ENCODE measurements at places on chromosomes 2 and 18.

DNA sequence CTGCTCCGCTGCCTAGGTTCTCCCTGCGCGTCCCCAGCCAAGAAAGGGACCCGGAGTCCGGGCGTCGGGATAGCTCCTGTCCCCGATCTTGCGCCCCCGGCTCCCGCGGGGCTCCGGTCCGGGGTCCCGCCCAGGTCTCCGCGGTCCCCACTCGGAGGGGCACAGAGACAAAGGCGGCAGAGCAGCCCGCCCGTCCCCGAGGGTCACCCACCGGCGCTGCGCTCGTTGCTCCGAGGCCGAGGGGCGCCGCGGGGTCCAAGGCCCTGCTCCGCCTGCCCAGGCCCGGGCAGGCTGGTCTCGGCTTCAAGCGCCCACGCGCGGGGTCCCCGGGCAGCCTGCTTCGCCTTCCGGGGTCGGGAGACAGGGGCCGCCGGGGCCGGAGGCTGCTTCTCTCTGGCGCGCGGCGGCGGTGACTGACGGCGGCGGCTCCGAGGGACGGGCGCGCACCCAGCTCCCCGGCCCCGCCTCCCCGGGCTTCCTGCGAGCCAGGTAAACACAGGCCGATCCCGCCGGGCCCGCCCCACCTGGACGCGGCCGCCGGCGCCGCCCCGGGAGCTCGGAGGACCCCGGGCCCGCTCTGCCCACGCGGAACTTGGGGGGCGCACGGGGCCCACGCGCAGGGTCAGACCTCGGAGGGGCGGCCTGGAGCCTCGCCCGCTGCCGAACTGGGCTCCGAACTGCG, at the start of gene MBP:
TSS of gene MBP (minus strand) at position 415 of the 682 bp plus-strand sequence. CDS start 27,522 bp downstream, outside the sequence.
- DNase-seq, result peak; percentile 71

- DNase-seq, result no peak
These were observed 185.7 kb downstream of the MTCL1 start for GRCh38 chr18:8890957-8891464.

DNA sequence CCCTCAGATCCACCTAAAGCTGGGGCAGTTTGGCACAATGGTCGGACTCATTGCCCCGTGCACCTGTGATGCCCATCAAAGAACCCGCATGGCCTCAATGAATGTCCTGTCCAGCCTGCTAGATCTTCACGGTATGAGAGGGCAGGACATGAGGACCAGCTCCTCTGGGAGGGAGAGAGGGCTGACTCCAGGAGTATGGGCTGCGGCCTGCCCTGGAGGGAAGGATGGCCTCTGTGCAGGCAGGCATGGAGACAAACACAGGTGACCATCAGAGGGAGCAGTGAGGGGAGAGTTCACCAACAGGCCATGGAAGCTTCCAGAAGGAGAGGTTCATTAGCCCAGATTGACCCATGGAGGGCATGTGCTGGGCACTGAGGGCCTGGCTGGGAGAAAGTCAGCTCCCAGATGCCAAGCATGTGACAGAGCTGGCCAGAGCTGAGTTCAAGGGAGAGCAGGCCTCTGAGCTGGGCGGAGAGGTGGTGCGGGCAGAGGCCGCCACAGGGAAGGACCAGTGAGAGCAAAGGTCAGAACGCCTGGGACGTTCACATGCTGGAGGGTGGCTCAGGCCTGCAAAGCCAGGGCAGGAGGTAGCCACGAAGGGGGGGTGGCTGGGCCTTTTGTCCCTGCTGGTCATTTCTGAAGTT, 36.2 kb downstream of the HJURP start:
- DNase-seq, result no peak

DNA sequence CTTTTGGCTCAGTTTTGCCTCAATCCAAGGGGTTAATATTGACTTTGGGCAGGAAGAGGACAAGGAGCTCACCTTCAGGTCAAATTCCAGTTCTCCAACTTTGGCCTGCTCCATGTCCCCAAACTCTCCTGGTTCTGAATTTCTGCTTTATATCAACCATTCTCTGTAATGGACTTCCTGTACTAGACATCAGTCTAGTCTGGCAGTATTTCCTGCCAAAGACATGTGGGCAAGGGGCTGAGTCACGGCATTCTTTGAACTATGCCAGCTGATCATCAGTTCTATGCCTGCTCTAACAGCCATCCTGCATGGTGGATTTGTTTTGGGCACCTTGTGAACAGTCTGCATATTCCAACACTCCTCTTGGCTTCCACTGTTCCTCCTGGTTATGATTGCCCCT, 199.4 kb downstream of the ZEB2 start:
- no peak for DNase-seq

- no peak for DNase-seq
These were observed 158.8 kb upstream of the SMIM21 start for GRCh38 chr18:75586130-75586889.

GRCh38 chr2:158692372-158693103, 102.6 kb upstream of the DAPL1 start:
- no peak for DNase-seq

DNA sequence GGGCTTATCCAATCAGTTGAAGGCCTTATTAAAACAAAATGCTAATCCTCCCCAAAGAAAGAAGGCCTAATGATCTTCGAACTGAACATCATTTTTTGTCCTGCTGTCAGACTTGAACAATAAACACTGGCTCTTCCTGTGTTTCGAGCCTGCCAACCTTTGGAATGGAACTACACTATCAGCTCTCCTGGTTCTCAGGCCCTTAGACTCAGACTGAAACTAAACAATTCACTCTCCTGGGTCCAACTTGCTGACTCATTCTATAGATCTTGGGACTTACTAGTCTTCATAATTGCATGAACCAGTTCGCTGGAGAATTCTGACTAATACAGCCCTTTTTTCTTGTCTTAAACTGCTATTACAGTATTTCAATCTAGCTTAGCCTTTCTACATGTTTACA, 235.2 kb downstream of the LNPK start:
- no peak for DNase-seq

GRCh38 chr2:187749804-187750431, 195.7 kb upstream of the TFPI start:
- DNase-seq, result no peak

DNA sequence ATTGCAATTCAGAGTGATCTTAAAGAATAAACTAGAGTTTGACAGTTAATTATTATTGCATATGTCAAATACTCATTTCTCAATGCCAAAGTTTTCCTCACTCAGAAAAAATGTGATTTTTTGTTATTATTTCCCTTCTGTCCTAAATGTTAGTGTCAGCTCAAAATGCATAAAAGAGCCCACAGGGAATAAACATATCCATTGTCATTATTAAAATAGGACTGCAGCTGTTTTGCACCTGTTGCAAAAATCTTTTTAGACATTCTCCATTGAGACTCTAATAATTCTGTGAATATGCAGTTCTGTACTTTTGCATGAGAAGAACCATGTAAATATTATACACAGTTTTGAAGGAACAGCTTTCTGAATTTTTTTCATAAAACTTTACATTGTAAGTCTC, 540.0 kb upstream of the SLC39A10 start:
- no peak for DNase-seq

DNA sequence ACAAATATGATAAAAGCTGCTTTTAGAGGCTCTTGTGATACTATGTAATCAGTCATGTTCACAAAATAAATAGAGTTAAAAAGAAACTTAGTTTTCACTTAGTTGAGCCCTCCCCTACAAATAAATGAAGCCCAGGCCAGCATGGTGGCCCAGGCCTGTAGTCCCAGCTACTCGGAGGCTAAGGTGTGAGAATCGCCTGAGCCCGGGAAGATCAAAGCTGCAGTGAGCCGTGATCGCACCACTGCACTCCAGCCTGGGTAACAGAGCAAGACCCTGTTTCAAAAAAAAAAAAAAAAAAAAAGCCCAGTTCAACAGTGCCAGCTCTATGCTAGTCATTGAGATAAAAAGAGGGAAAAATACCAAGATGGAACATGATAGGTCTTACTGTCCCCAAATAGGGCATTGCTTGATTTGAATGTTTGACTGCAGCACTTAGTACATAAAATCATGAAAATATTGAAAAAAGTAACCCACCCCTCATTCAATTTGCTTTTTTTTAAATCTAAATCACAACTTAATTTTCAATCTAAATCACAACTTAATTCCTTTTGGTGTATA, 1.5 kb downstream of the ASNSD1 start:
- no peak for DNase-seq

DNA sequence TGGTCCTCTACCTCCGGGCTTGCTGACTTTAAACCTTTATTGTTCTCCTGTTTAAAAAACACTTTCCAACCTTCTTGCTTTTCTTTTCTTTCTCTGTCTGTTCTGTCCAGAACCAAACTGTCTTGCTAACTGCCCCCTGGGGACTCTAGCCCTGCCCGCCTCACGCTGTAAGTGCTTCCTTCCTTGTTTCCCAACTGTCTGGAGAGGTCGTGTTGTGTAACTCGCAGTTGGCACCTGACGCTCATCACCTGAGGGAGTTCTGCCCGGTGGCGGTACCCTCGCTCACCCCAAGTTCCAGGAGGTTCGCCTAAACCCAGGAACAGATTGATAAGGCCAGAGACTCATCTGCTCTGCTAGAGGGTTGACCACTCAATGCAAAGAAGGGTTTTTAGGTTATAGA, 123.4 kb downstream of the MTCL1 start:
- DNase-seq, result no peak

DNA sequence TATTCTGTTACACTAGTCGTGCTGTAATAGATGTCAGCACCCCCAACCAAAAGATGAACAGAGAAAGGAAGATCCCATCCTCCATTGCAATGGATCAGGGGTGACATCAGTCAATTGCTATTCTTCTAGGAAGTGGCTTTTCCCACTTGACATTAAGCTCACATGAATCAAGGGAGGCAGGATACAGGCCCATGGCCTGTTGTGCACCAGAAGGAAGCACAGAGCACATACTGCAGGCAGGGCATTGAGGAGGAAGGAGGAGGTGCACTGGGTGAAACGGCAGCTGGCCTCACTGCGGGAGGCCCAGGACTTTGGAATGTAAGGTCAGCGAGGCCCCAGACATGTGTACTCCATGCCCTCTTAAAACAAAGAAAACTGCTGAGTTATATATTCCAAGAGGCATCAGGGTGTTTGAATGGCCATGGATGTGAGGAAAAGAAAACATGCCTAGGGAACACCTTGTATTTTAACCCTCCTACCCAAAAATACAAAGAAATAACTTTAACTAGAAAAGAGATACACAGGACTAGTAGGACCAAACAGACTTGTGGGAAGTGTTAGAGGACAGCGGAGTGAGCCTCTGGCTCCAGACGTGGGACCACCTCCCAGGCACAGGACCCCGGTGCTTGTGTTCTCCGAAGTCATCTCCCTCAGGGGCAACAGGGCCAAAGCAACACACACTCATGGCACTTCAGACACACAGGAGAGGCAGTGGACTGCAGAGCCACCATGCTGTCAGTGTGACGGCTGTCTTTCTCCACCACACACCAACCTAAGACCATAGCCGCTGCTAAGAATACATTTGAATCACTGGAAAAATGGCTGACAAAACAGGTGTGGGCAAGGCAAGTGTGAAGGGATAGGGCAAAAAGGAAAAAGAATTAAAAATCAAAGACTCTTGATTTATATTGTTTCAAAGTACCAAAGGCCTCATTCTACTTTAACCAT, 51.4 kb upstream of the RIOK3 start:
- DNase-seq, result no peak

GRCh38 chr2:33289961-33290360, 186.5 kb upstream of the RASGRP3 start:
- DNase-seq, result no peak

DNA sequence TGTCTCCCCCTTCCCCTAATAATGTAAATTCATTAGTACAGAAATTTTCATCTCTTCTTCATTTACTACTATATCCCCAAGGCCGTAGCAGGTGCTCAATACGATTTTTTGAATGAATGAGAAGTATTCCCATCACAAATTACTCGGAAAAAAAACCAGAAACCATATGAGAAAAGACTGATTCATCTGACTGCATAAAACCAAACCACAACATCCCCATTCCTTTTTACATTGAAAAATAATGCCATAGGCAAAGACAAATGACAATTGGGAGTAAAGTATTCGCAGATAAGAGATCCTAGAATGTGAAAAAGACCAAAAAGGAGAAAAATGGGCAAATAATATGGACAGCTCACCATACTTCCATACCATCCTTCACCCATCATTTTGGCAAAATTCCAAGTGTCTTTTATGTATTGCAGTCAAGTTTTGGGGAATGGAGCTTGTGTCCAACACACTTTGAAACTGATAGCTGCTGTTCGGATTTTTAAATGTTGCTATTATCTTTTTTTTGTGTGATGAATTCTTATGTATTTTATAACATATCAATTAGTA, 1.5 kb downstream of the ZC3H8 start:
- DNase-seq, result no peak

DNA sequence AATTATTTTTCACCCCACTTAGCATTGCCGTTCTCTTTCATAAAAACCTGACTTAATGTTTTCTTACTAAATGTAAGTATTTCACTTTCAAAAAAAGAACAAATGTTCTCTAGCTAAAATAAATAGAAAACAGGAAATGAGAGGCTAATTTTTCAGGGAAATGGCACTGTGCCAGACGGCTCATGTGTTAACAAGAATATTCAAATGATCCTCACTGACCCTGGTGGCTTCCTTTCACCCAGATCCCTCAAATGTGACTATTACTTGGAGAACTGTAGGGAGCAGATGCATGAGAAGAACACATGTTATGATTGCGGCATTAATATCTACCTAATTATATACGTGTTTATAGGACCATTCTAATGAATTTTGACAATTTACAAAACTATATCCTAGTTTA, 827.7 kb downstream of the SOCS6 start:
- DNase-seq, result no peak

DNA sequence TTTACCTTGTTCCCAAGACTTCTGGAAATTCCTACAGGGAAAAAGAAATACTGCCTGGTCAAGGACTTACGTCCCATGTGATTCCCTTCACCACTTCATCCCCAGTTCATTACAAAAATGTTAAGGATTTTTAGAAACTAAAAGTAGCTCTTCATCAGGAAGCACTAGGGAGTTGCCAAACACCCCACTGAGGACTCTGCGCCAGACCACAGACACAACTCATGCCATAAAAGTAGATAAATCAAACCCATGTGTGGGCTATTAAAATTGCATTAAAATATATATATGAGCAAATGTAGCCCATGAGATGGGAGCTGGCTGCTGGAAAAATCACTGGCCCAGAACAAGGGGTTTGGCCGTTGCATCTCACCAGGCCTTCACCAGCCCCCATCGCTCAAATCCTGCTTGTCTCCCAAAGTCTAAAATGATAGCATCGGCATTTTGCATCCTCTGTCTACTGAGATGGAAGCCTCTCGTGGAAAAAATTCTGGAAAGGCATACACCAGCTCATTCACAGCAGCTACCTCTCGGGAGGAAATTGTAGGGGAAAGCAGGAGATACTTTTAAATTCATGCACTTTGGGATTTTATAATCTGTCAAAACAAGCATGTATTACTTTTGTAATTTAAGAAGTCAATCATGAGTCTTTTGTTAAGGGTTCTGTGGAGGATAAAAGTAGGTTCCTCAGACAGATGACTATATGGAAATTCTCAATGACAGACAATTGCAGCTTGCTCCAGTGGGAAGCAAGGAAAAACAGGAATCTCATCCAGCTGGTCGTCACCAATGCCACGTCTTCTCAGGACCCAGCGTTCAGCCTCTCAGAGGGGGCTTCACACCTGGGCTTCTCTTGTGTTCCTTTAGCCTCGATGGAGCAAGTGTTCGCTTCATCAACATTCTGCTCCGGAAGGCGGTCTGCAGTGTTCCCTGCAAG, 113.9 kb downstream of the MREG start:
- DNase-seq, result no peak

- DNase-seq, result peak; percentile 61
These were observed 118.9 kb downstream of the LPIN1 start for GRCh38 chr2:11865378-11865777.
